Karpas-422 (cell line): ENCODE measurements at places on chromosomes 6 and 20. TPM values are rescaled to one million over a fixed set of nuclear protein-coding genes. Genes with fewer than 3 reads are reported as not detected.

The SLC35D3 gene
- total RNA-seq, result not detected in 2 replicates

The B3GAT2 gene
- total RNA-seq, result not detected in 2 replicates

The CLIC5 gene
- not detected in 2 replicates for total RNA-seq

The PTCHD4 gene
- not detected in 2 replicates for total RNA-seq

The DEFB129 gene
- total RNA-seq, result not detected in 2 replicates

GRCh38 chr20:910132-910869, 5.8 kb downstream of the ANGPT4 start:
- H3K4me3 ChIP-seq, result no peak overlapping the region
- no peaks in the 10 kb centered on the region for H3K4me1 ChIP-seq
- no peak for DNase-seq
- H3K27me3 ChIP-seq, result no peaks in the 10 kb centered on the region

DNA sequence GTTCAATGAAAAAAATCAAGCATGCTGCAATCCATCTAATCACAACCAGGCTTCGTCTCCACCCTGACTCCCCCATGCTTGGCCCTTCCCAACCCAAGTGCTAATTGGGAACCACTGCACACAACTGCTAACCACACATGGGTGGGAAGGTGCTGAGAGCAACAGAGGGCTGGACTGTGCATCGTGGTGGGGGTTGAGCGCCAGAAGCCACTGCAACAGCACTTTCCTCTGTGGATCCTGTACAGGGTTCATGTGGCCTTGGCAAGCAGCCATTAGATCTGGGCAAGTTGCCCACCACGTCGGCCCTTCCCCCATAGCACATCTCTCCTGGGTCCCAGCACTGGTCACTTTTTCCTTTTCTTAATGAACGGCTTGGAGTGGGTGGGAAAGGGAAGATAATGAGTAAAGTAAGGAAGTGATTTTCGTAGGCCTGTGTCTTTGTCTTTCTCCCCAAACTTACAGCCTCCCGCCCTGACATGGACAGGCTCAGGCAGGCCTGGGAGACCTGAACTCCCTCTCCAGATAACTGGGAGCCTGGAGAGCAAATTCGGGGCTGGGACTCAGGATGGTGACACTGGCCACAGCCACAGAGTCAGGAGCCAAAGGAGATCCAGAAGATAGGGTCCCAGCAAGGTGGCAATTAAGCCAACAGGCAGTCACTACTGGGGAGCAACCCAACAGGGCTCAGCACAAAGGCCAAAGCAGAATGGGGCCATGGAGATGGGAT, 34.4 kb upstream of the MRPS10 start:
- no peak for DNase-seq
- H3K4me3 ChIP-seq, result no peak overlapping the region
- no peaks in the 10 kb centered on the region for H3K4me1 ChIP-seq
- H3K27me3 ChIP-seq, result no peaks in the 10 kb centered on the region
- peaks cover 58% of the 10 kb centered on the region for H3K36me3 ChIP-seq
- no peak overlapping the region for H3K27ac ChIP-seq

GRCh38 chr6:117600008-117600743, 2.1 kb downstream of the GOPC start:
- H3K4me1 ChIP-seq, result peaks cover 31% of the 10 kb centered on the region
- H3K36me3 ChIP-seq, result peaks cover 34% of the 10 kb centered on the region
- no peak overlapping the region for H3K27ac ChIP-seq
- H3K4me3 ChIP-seq, result peak overlapping the region; percentile 87

GRCh38 chr6:68572525-68572924, 62.6 kb upstream of the ADGRB3 start:
- DNase-seq, result peak; percentile 89
- H3K27ac ChIP-seq, result no peak overlapping the region
- no peak overlapping the region for H3K4me3 ChIP-seq
- no peaks in the 10 kb centered on the region for H3K27me3 ChIP-seq
- peaks cover 6% of the 10 kb centered on the region for H3K4me1 ChIP-seq
- no peaks in the 10 kb centered on the region for H3K36me3 ChIP-seq

DNA sequence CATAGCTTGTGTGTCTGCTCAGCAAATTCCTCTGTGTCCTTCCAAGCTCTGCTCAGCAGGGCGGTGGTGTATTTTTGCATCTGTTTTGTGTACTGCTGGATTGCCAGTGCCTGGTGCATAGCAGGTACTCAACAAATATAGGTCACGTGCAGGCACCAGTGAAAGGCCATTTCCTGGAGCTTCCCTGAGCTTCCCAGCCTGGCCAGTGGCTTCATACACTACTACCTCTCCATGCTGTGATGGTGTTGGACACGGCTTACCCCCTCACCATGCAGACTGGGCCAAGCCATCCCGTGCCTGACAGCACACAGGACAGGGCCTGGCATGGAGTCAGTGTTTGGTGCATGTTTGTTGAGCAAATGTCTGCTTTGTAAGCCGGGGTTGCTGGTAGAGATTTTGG, 7.7 kb upstream of the PHACTR3 start:
- no peaks in the 10 kb centered on the region for H3K36me3 ChIP-seq
- H3K27me3 ChIP-seq, result no peaks in the 10 kb centered on the region
- no peak overlapping the region for H3K27ac ChIP-seq
- no peak overlapping the region for H3K4me3 ChIP-seq
- H3K4me1 ChIP-seq, result no peaks in the 10 kb centered on the region

DNA sequence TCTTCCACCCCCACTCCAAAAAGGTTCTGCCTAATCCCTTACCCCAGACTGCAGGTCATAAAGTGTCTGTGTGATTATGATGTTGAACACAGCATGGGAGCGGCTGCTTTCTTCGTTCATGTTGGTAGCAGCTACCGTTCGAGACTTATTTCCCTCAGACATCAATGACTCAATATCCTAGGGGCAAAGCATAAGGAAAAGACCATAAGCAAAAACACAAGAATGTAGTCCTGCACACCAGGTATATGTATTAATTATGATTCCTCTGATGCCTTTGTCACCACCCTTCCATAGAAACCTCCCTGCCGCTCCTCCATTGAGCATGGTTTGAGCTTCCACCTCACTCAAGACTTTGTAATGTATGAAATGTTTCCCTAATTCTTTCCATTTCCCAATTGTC, 137.2 kb downstream of the KIF13A start:
- H3K36me3 ChIP-seq, result no peaks in the 10 kb centered on the region
- H3K27ac ChIP-seq, result no peak overlapping the region
- no peak overlapping the region for H3K4me3 ChIP-seq
- DNase-seq, result no peak
- H3K27me3 ChIP-seq, result no peaks in the 10 kb centered on the region
- no peaks in the 10 kb centered on the region for H3K4me1 ChIP-seq

DNA sequence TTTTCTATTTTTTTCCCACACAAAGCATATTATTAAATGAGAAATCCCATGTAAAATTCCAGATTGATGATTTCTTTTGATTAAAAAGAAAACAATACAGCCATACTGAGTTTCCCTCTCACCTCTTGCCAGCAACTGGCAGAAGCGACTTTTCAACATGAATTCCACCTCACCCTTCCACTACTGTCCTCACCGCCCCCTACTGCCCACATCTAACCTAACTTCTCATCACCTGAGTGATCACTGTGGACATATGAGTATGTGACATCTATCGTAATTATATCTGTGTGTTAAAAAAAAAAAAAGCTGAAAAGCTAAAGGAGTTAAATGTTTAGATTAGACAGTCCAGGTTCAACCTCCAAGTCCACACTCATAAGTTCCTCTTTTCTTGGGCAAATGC, 528.6 kb downstream of the PRKN start:
- H3K36me3 ChIP-seq, result no peaks in the 10 kb centered on the region
- no peak overlapping the region for H3K27ac ChIP-seq
- no peaks in the 10 kb centered on the region for H3K27me3 ChIP-seq
- H3K4me1 ChIP-seq, result no peaks in the 10 kb centered on the region
- DNase-seq, result no peak

DNA sequence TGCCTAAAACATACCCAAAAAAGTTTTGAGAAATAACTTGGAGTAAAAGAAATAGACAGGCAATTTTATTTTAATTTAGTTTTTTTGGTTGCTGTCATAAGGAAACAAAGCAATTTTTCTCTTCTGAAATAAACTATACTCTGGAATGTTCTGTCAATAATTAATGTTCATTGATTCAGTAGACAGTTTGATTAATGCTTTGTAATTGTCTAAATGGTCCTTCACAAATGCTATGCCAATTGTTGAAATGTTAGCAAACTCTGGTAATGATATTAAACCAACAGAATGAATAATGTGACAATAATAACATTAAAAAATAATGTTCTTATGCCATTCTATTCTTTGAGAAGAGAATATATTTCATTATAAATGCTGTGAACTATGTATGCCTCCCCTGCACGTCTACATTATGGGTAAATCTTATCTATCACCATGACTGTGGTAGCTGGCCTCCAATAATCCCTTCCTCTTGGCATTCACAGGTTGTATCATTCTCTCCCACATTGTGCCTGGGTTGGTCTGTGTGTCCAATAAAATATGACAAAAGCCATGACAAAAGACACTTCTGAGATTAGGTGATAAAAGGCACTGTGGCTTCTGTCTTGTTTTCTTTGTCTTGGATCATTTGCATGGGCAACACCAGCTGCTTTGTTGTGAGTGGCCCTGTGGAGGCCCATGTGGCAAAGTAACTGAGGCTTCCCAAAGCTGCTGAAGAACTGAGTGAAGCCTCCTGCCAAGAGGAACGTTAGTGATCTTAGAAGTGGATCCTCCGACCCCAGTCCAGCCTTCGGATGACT, 25.1 kb downstream of the IL20RA start:
- no peak overlapping the region for H3K4me3 ChIP-seq
- no peak for DNase-seq
- H3K27ac ChIP-seq, result no peak overlapping the region
- H3K27me3 ChIP-seq, result no peaks in the 10 kb centered on the region
- no peaks in the 10 kb centered on the region for H3K36me3 ChIP-seq

- no peak overlapping the region for H3K27ac ChIP-seq
- peaks cover 5% of the 10 kb centered on the region; the same call in 1 of the 2 replicates for H3K4me1 ChIP-seq
- no peak for DNase-seq
- no peak overlapping the region for H3K4me3 ChIP-seq
- no peaks in the 10 kb centered on the region for H3K36me3 ChIP-seq
These were observed 40.0 kb downstream of the FRK start for GRCh38 chr6:116020738-116021137.

GRCh38 chr6:135183532-135184440, 2.7 kb downstream of the MYB start:
- peak overlapping the region; percentile 59 for H3K27ac ChIP-seq
- no peaks in the 10 kb centered on the region for H3K27me3 ChIP-seq
- H3K4me3 ChIP-seq, result peak overlapping the region; percentile 80
- peaks cover 39% of the 10 kb centered on the region for H3K4me1 ChIP-seq

GRCh38 chr6:129634411-129635230, 75.4 kb downstream of the ARHGAP18 start:
- H3K27ac ChIP-seq, result no peak overlapping the region
- no peak overlapping the region for H3K4me3 ChIP-seq
- DNase-seq, result no peak
- H3K27me3 ChIP-seq, result no peaks in the 10 kb centered on the region
- H3K36me3 ChIP-seq, result no peaks in the 10 kb centered on the region
- H3K4me1 ChIP-seq, result no peaks in the 10 kb centered on the region

DNA sequence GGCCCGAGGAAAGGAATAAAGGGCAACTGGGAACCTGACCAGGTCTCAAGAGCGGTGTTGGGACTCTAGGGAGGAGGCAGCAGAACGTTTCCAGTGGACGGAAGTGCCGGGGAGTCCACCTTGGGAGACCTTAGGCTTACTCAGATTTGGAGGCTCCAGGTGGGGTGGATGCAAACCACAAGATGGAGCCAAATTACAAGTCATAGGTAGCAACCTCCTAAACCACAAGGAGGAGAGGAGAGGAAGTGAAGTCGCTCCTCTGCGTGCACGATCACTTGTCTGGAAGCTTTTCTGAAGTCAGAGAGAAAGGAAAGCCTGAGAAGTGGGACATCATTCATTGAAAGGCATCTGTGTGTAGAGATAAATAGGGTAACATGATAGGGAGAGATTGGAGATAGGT, 9.3 kb downstream of the HLA-DOA start:
- H3K36me3 ChIP-seq, result no peaks in the 10 kb centered on the region
- H3K4me1 ChIP-seq, result peaks cover 10% of the 10 kb centered on the region
- H3K4me3 ChIP-seq, result no peak overlapping the region

- no peak overlapping the region for H3K4me3 ChIP-seq
- no peaks in the 10 kb centered on the region for H3K27me3 ChIP-seq
- no peaks in the 10 kb centered on the region for H3K36me3 ChIP-seq
- no peak overlapping the region for H3K27ac ChIP-seq
- no peak for DNase-seq
These were observed 17.9 kb upstream of the CST3 start for GRCh38 chr20:23655491-23656211.

DNA sequence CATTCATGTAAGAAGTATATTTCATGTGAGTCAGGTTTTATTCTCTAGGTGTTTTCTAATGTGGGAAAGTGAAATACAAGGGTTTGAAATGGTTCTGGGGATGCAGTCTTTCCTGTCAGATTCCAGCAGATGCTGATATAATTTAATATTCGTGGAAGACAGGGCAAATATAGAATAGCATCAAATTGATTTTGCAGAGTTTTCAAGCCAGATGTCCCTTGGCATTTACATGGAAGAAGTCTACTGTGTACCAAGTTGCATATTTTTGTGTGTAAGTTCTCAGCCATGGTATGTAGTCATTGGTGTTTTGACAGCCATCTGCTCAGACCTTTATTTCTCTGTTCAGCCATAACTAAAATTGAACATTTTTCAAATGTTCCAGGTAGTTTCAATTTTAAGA, 143.7 kb downstream of the LAMA2 start:
- H3K27ac ChIP-seq, result no peak overlapping the region
- H3K27me3 ChIP-seq, result no peaks in the 10 kb centered on the region
- no peaks in the 10 kb centered on the region for H3K36me3 ChIP-seq
- DNase-seq, result no peak
- H3K4me3 ChIP-seq, result no peak overlapping the region
- no peaks in the 10 kb centered on the region for H3K4me1 ChIP-seq

GRCh38 chr6:133070410-133071043, 170.6 kb upstream of the EYA4 start:
- H3K36me3 ChIP-seq, result no peaks in the 10 kb centered on the region
- no peak overlapping the region for H3K4me3 ChIP-seq
- no peak overlapping the region for H3K27ac ChIP-seq

- no peaks in the 10 kb centered on the region for H3K36me3 ChIP-seq
- no peaks in the 10 kb centered on the region for H3K27me3 ChIP-seq
- DNase-seq, result no peak
- no peak overlapping the region for H3K4me3 ChIP-seq
These were observed 280.5 kb upstream of the PRND start for GRCh38 chr20:4441191-4441590.

DNA sequence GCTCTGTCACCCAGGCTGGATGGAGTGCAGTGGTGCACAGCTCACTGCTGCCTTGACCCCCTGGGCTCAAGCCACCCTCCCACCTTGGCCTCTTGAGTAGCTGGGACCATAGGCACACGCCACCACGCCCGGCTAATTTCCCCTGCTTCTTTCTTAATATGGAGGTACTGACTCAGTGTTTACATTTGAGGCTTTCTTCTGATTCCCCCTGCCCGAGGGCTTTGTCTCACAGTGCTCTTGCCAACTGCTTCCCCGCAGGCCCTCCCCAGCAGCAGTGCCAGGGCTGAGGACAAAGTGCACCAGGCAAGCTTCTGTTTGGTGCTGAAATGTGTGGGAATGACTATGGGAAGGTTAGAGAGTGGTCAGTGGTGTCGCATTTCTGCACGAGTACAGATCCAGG, 34.8 kb downstream of the NR2E1 start:
- no peak overlapping the region for H3K4me3 ChIP-seq
- H3K4me1 ChIP-seq, result no peaks in the 10 kb centered on the region
- no peaks in the 10 kb centered on the region for H3K36me3 ChIP-seq
- DNase-seq, result no peak
